Mucosa of gallbladder (tissue), 1 donor: ENCODE measurements at places on chromosomes 5 and 9. TPM values are rescaled to one million over a fixed set of nuclear protein-coding genes. Genes with fewer than 3 reads are reported as not detected.

- no peak for DNase-seq
Observed at GRCh38 chr5:111999286-111999685, 242.3 kb upstream of the NREP start.

DNA sequence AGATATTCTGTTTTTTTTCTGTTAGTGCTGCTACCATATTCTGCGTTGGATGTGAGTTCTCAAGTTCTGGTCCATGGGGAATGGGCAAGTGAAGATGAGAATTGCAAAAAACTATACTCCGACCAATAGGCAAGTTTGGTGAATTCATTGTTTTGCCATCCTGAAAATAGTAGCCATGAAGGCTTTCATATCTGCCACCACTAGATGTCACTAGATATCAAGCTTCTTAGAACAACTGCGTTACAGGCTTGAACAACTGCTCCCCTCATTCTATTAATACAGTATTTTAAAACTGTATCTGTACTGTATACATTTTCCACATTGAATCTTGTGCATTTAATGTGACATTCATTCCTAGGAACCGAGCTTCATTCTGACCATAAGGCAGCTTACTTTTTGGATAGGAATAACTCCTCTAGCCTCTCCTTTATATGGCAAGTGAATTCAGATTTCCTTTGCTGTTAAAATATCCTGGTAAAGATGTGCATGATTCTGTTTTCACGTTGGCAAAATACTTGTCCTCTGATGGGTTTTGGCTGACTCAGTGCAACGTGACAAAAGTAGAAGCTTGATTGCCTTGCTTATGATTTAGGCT is 163.6 kb downstream of the SREK1 start:
- DNase-seq, result no peak

The ALDOB gene
- total RNA-seq, result 265 TPM

The UBE2R2 gene
- 42.8 TPM for total RNA-seq

- DNase-seq, result no peak
Observed at GRCh38 chr5:73532195-73532594, 33.2 kb downstream of the ANKRA2 start.

- no peak for DNase-seq
Observed at GRCh38 chr5:146041180-146041789, 64.1 kb downstream of the PLAC8L1 start.

DNA sequence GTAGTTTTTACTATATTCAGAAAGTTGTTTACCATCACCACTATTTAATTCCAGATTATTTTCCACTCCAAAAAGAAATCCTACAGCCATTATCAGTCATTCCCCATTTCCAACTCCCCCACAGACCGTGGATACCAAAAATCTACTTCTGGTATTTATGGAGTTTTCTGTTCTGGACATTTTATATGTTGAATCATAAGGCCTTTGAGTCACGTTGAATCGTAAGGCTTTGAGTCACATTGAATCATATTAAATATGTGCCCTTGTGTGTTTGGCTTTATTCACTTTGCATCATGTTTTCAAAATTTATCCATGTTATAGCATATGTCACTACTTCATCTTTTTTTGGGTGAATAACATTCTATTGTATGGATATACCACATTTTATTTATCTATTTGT is 454.1 kb upstream of the NUDT12 start:
- no peak for DNase-seq

DNA sequence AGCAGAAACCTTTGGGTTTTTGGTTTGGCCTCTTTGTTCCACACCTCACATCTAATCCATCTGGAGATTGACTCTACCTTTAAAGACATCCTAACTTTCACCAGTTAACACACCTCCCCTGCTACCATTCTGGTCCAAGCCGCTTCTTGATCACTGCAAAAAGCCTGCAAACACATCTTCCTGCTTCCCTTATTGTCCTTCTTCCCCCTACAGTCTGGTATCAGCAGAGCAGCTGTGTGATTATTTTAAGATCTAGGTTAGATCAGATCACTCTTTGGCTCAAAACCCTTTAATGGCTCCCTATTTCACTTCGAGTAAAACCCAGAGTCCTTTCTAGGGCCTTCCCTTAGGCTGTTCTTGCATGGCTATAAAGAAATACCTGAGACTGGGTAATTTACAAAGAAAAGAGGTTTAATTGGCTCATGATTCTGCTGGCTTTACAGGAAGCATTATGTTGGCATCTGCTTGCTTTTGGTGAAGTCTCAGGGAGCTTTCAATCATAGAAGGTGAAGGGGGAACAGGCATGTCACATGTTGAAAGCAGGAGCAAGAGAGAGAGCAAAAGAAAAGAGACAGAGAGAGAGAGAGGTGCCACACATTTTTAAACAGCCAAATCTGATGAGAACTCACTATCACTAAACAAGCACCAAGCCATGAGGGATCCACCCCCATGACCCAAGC is 1.5 kb upstream of the TEX10 start:
- no peak for DNase-seq

DNA sequence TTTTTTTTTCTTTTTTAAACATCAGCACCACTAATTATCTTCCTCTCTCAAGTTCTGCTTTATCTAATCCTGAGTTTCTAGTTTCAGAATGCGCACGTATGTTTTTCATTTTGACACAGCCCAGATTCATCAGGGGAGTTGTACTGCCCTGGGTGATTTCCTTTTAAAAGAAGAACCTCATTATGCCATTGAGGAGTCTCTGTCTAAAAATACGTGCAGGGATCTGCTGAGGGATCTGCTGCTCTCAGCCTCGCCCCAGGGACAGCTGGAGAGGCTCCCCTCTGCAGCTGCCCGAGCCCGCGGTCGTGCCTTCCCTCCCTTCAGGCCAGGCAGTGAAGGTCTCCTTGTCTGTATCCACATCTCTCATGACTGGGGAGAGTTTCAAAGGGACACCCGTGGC is 273.1 kb downstream of the ARHGEF28 start:
- no peak for DNase-seq

DNA sequence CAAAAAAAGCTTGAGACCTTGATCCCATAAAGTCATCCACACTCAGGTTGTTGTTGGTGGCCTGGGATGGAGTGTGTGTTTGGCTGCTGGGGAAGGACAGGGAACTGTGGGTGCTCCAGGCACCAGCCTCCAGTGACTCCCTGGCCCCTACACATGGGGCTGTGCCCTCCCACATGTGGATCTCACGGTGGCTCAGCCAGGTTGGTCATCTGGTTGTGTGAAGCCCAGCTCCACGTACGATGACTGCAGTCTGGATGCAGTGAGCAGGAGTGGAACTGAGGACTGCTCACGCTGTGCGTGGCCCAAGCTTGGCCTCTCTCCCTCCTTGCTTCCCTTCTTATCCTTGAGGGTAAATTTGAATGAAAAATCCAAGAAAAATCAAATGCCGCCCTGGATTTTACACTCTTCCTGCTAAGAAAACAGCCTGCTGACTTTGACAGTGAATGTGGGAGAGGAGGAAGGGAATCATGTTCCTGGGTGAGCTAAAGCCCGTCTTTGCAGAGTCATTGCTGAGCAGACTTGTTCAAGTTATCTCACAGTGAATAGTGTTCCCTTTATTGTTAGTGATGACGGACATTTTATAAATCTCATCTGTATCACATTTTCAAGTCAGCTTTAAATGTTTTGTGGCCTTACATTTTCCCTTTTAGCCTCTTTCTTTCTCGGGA is 65.1 kb upstream of the CACNA1B start:
- DNase-seq, result no peak

The RLN2 gene
- total RNA-seq, result not detected

The SIT1 gene
- total RNA-seq, result 2.7 TPM

The RNF183 gene
- total RNA-seq, result 5.3 TPM

The SPZ1 gene
- not detected for total RNA-seq

DNA sequence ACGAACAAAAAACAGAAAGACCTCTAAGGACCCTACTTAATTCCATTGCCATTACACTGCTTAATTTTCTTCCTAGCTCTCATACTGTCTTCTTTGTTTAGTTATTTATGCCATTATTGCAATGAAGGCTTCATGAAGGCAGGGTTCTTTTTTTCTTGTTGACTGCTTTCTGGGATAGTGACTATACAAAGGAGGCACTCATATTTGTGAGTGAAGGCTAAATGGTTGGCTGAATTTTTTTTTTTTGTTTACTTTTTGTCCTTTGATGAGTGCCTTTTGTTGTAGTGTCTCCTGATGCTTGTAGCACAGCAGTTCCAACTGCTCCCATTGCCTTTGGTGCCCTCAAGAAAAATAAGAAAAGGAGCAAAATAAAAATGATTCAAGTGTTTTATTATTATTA is 17.8 kb downstream of the CTNNA1 start:
- no peak for DNase-seq

The GHR gene
- 4.4 TPM for total RNA-seq

The CDKN2B gene
- 2.5 TPM for total RNA-seq

- DNase-seq, result peak; percentile 88
Observed at GRCh38 chr9:125126019-125126746, 17.1 kb downstream of the SCAI start.

- no peak for DNase-seq
Observed at GRCh38 chr9:134179918-134180785, 15.8 kb upstream of the RNU6ATAC start.

DNA sequence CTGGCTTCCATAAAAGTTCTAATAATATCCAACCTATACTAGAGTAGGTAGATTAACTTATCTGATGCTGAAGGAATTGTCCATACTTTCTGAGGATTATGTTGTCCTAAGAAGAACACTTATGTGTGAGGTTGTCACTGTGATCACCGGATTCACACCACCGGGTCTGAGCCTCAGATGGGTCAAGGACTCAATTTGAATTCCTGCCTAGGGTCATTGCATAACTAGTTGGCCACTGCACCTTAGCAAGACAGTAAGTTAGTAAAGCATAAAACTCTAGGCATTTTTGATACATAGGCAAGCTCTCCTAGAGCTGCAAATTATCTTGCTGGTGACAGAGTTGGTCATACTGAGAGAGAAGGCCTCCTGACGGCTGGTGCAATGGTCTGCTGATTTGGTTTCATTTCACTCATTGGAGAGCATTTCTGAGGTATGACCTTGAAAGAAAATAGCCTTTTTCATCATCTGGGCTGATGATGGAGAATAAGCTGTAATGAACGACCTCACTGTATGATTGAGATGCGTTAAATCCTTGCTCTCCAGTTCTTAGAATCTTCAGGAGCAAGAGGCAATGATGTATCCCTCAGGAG is 72.0 kb upstream of the CKMT2 start:
- no peak for DNase-seq

DNA sequence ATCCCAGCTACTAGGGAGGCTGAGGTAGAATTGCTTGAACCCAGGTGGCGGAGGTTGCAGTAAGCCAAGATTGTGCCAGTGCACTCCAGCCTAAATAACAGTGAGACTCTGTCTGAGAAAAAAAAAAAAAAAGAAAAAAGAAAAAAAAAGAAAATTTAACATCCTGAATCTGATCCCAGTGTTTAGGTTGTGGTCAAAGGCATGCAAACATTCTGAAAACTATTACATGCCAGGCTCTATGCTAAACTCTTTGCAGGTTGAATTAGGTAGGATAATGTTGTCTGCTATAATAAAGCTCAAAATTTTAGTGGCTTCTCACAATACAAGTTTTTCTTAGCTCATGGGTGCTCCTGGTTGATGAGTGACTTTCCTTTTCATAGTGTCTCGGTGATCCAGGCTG is 367.4 kb downstream of the PSAT1 start:
- DNase-seq, result no peak

The CACFD1 gene
- 79.3 TPM for total RNA-seq

The IL5 gene
- total RNA-seq, result not detected

- DNase-seq, result no peak
Observed at GRCh38 chr5:38923661-38924451, 78.0 kb downstream of the OSMR start.

GRCh38 chr5:111635916-111636570 is 121.0 kb downstream of the NREP start:
- DNase-seq, result no peak

DNA sequence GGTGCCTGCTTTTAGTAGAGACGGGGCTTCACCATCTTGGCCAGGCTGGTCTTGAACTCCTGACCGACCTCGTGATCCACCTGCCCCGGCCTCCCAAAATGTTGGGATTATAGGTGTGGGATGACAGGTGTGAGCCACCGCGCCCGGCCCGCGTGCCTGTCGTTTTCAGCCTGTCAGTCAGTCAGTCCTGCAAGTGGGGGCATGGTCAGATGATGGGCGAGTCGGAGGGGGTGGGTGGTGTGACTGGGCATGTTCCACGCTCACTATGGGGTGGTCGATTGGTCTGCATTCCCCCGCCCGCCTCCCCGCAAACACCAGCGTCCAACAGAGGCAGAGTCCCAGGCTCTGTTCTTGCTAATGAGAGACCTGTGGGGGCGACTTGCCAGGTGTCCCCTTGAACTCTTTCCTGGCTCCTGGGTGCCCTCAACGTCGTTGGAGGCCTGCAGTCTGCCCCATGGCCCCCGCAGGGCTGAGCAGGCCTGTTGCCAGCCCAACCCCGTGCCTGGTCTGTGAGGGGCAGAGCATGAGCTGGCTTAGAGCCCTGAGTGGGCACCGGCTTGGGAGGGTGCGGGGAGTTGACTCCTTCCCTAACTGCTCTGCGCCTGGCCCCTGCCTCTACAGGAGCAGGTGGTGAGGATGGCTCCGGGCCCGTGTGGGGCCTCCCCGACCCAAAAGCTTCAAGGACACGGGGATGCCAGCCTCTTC is 23.1 kb downstream of the CRB2 start:
- no peak for DNase-seq

DNA sequence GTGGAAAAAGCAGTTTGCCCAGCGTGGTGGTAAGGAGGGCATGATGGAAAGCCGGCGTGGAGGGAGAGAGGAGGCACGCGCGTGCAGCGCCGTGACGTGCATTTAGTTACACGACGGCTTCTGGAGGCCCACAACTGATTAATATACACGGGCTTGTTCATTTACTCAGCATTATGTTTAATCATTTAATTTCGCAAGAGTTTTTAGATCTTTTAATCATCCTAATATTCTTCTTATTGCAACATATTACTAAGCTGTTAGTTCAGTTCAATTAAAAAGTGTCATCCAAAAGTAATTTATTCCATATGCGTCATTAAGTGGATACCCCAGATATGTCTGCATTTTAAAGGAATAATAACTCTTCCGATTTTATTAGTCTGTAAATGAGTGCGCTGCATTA is 220.5 kb downstream of the HSPA4 start:
- no peak for DNase-seq
